ENCODE measurements at places on chromosomes 7 and 10. TPM values are rescaled to one million over a fixed set of nuclear protein-coding genes. Genes with fewer than 3 reads are reported as not detected.

RPEL1 gene
- total RNA-seq: not detected

DNA sequence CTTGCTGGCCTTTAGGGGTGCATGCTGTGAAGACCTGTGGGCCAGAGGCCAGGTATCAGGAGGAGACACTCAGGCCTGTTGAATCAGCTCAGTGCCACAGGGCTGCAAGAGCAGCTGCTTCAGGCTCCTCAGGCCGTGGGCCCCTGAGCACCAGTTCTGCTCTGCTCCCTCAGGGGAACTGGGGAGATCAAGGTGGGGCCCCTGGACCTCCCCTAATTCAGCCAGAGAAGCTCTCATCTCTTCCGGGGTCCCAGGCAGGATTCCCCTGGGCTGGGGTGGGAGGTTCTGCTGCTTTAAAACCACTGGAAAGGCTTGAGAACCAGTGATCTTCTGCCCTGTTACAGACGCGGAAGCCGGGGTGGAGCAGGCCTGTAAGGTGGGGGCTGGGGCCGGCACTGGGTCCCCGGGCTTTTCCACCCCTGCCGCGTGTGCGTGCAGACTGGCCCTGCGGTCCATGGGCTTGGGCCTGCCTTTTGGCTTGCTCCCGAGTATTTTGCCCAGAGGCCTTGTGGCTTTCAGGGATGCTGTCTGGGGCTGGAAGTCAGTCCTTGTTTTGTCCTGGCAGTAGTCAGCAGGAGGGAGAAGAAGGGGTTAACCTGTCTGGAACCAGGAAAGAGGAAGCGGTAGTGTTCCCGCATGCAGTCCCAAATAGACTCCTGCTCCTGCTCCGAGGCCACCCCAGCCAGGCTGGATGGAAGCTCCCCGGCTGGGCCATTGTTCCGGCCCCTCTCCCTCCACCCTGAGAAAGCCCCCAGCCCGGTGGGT lies 74.3 kb downstream of the LHPP start:
- DNase-seq: peak; percentile 56

AKR1C8 gene
- not detected for total RNA-seq

DNA sequence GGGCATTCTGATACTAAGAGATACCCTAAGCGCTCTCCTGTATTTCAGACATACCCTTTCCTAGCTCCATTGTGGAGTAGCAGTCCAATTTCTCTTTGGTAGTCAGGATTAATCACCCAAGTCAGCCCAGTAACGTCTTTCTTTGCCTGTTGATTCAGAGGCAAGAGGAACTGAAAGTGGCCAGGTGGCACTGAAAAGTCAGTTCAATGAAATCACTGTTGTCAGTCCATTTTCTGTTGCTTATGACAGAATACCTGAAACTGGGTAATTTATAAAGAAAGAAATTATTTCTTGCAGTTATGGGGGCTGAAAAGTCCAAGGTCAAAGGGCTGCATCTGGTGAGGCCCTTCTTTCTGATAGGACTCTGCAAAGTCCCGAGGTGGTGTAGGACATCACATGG lies 40.2 kb downstream of the ANKRD61 start:
- peak; percentile 71 for DNase-seq

GRCh38 chr7:152180587-152180986 lies 155.1 kb downstream of the GALNT11 start:
- DNase-seq: no peak

GRCh38 chr7:117086788-117087187 lies 133.5 kb downstream of the ST7 start:
- DNase-seq: no peak

ACSL5 gene
- 36.2 TPM for total RNA-seq

SLC37A3 gene
- 20.1 TPM for total RNA-seq

GRCh38 chr7:123211545-123211944 lies 11.8 kb upstream of the SLC13A1 start:
- DNase-seq: no peak

SH3PXD2A gene
- total RNA-seq: 33.5 TPM

FAM241B gene
- total RNA-seq: 1.1 TPM
